ENCODE measurements at places on chromosomes 12 and 14.
A peak's percentile ranks its signal among the peaks of the same experiment; 100 is the strongest.

GRCh38 chr14:52220924-52221811 is 46.3 kb upstream of the PTGDR start:
- DNase-seq: no peak

- no peak for DNase-seq
These were observed 723 bp downstream of the SIVA1 start for GRCh38 chr14:104753528-104754212.

DNA sequence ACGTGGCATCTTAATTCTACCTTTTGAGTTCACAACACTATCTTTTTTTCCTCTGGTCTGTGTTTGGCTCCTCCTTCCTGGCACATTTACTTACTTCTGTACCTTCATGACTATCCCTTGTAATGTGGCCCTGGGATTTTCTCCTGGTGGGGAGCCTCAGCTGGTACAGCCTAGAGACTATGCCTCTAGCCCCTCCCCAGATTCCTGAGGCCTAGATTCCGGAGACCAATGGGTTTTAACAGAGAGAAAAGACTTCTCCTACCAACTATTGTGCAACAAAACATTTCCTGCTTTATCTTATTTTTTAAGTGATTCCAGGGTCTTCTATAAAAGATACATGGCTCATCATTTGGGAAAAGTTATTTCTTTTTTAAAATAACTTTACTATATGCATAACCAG is 216.2 kb upstream of the KRR1 start:
- no peak for DNase-seq

GRCh38 chr12:90407841-90408240 is 547.1 kb downstream of the CCER1 start:
- DNase-seq: no peak

DNA sequence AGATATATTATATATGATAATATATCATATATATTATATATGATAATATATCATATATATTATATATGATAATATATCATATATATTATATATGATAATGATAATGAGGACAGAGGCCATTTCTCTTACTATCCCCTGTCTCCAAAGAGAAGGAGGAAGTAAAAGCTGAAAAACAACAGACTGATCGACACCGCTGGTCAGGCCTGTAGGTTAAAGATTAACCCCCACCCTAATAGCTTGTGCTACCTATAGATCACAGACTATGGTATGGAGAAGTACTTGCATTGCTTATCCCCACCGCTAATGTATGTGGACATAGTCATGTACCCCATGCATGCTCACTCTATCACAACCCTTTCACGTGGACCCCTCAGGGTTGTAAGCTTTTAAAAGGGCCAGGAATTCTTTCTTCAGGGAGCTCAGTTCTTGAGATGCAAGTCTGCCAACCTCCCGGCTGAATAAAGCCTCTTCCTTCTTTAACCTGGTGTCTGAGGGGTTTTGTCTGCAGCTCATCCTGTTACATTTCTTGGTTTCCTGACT is 786.1 kb upstream of the TMEM132C start:
- no peak for DNase-seq

- DNase-seq: no peak
These were observed 13.5 kb upstream of the RAB35 start for GRCh38 chr12:120130011-120130410.

DNA sequence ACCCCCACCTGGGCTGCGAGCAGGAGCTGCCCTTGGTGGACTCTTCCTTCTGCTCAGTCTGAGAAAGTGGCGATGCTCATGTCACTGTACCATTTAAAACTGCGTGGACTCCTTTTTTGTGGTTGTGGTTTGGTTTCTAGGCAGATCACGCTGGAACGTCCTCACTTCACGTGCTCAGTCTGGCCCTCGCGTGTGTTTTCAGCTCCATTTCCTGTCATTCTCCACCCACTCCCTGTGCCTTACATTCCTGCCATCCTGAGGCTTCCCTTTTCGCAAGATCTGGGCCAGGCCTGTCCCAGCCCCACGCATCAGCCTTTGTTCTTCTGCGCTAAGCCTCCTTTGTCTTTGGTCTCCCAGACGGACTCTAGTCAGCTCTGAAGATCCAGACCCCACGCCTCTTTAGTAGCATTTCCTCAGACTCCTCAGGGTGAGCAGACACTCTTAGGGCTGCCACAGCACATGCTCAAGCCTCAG is 105.4 kb downstream of the FBXL14 start:
- DNase-seq: no peak

DNA sequence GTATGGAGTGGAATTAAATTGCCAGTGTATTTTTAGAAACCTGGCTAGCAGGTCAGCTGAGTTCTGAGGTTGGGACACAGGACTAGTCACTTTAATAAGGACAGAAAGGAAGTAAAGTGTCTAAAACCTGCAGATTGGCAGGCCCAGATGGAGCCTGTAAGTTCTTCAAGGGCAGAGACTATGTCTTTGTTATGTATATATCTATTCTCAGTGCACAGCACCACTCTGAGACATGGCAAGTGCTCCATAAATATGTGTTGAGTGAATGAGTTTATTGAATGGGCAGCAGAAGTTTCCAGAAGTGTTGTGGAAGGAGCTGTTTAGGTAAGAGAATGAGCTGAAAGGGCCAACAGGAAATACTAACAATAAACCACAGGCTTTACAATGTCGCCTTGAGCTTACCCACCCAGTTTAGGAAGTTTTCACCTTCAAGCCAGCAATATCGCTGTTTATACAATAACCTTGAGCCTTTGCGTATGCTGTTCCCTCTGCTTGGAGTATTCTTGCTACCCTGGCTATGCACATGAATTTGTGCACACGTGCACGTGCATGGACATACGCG is 109.5 kb upstream of the TMPO start:
- no peak for DNase-seq

DNA sequence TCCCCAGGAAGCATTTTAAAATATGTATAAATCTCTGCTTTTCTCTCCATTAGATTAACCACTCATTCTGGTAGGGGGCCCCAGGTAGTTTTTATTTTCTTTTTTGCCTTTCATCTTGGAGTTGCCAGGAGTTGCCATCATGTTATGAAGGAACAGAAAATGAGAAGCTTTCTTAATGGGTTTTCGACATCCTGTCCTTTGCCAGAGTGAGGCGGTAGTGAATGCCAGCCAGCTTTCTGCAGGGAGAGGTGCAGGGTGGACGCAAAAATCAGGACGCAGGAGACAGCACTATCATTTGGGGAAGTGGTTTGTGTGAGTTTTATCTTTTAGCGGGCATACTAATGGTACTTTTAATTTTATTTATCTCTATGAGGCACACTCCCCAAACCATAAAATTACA is 1.7 kb downstream of the RASSF8 start:
- DNase-seq: no peak

DNA sequence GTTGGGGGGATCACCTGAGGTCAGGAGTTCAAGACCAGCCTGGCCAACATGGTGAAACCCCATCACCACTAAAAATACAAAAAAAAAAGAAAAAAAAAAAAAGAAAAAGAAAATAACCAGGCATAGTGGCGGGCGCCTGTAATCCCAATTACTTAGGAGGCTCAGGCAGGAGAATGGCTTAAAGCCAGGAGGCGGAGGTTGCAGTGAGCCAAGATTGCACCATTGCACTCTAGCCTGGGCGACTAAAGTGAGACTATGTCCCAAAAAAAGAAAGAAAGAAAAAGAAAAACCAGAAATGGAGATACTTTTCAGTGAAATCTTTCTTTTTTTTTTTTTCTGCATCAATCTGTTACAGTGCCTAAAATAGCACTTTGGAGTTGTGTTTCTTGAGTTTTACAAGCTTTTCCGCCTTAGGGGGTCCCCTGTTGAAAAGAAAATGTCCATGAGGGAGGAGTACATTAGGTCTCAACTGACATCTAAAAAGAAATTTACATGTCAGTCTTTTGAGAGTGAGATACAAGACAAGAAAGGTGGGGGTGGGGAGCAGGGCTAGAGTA is 82.9 kb upstream of the VASH1 start:
- no peak for DNase-seq

DNA sequence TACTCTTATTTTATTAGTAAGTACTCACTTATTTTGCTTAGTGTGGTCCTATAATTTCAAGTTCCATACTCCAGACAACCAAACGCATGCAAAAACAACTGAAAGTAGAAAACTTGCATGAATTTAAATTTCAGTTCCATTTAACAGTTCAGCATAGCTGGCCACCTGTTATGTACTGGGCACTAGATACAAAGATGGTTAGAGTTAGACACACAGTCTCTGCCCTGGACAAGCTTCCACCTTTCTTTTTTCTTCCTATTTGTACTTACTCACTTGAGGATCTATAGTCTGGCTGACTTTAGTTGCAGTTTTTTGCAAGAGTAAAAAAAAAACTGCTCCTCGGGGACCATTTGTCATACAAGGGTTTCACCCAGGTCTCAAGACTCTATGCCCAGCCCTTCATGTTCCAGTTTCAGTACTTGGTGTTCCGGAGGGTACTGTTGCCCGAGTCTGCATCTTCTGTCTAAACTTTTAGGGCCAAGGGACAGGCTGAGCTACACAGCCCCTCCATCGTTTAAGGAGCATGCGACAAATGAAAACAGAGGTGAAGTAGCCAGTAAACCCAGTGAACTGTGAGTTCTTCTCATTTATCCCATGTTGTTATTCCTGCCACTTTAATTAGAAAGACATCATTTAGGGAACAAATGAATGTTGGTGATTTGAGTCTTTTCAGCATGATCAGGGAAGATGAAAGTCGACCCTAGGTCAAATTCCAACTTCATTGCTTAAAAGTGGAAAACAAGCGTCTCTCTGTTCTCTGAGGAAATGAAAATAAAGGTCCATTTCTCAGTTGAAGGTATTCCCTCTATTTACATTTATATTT is 22.3 kb downstream of the RPGRIP1 start:
- no peak for DNase-seq

GRCh38 chr14:104813286-104813685 is 12.4 kb downstream of the ZBTB42 start:
- DNase-seq: no peak

- no peak for DNase-seq
These were observed 140.9 kb downstream of the PHLDA1 start for GRCh38 chr12:75890660-75891059.

- peak; percentile 88 for DNase-seq
These were observed 98.5 kb downstream of the PHLDA1 start for GRCh38 chr12:75933101-75933500.

GRCh38 chr12:86170051-86170450 is 86.1 kb downstream of the MGAT4C start:
- no peak for DNase-seq

DNA sequence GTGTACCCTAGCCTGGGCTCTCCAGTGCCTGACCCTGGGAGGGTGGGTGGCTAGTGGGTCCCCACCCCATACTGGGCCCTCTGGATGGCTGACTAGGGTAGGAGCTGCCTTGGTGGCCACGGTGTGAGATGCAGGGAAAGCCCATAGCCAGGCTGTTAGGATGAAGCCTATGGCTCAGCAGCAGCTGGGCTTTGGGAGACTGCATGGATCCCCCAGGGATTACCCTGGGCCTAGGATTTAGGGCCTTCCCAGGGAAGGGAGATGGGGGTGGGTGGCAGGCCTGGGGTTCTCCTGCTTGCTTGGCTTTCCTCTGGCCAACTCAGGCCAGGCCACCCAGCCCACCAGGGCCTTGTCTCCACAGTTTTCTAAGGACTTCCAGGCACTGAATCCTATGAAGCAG is 6.3 kb downstream of the GSTZ1 start:
- no peak for DNase-seq

GRCh38 chr12:447141-447540 is 12.6 kb upstream of the B4GALNT3 start:
- no peak for DNase-seq

GRCh38 chr14:79378020-79378419 is 833.3 kb downstream of the DIO2 start:
- no peak for DNase-seq

- DNase-seq: no peak
These were observed 100.2 kb downstream of the NELL2 start for GRCh38 chr12:44775901-44776300.

GRCh38 chr14:64464651-64465050 is 648 bp upstream of the AKAP5 start:
- no peak for DNase-seq

DNA sequence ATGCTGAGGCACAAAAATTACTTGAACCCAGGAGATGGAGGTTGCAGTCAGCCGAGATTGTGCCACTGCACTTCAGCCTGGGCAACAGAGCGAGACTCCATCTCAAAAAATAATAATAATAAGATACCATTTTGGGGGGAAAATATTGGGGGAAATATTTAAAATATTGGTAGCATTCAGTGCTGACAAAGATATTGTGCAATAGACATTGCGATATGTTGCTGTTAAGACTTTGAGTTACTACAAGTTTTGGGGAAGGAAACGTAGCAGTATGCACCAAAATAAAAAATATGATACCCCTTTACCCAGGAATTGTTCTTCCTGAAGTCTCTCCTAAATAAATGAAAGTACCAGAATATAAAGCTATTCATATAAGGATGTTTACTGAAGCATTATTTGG is 37.7 kb upstream of the MYBPC1 start:
- no peak for DNase-seq

DNA sequence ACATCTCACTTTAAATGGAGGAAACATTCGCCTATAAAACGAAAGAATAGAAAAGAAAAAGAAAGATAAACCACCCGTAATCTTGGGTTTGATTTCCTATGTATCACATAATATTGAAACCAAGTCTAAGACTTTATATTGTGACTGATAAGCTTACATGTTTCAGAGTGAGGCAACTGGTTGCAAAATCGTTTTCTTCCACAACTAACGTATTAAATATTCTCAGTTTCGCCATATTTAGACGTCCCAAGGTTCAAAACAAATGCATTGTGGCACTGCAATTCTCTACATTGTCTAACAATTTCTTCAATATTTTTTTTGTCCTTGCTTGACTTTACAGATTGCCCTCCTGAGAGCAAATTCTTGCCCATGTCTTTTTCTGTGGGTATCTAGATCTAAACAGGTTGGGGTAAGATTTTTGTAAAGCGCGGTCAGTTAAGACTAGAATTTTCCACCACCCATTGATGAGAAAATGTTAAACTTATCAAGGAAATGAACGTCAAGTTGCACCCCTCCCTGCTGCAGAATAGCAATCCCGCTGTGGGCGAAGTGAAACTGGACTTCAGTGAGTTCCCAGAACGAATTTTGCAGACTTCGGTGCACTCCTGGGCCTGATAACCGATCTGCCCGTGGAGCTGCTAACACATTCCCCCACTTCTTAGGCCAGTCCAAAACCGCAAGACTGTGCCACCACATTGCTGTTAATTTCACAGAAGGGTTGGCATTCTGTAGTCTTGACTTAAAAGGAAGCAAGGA is 2.7 kb downstream of the TBX3 start:
- no peak for DNase-seq

GRCh38 chr12:11920231-11920630 is 150.5 kb upstream of the BCL2L14 start:
- no peak for DNase-seq

DNA sequence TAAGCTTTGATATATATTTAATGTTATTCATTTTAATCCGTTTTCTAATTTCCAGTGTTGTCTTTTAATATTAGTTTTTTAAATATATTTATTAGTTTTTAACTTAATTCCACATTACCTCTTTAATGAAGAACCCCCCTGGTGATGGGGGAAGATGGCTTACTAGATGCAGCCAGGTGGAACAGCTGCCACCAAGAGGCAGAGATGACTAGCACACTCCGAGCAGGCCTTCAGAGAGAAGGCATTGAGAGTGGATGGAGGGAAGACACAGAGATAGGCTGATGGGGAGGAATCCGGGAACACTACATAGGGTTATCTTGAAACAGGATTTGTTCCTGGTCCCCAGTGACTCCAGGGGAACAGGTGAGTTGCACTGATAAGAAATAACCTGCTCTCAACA is 771.6 kb downstream of the LRFN5 start:
- DNase-seq: no peak

- DNase-seq: no peak
These were observed 843.9 kb upstream of the TMEM132C start for GRCh38 chr12:127422935-127423566.

- no peak for DNase-seq
These were observed 19.3 kb downstream of the SLC25A3 start for GRCh38 chr12:98612696-98613334.

All from stromal cell of bone marrow (primary cell).